ENCODE measurements at places on chromosomes 5 and 9.

DNA sequence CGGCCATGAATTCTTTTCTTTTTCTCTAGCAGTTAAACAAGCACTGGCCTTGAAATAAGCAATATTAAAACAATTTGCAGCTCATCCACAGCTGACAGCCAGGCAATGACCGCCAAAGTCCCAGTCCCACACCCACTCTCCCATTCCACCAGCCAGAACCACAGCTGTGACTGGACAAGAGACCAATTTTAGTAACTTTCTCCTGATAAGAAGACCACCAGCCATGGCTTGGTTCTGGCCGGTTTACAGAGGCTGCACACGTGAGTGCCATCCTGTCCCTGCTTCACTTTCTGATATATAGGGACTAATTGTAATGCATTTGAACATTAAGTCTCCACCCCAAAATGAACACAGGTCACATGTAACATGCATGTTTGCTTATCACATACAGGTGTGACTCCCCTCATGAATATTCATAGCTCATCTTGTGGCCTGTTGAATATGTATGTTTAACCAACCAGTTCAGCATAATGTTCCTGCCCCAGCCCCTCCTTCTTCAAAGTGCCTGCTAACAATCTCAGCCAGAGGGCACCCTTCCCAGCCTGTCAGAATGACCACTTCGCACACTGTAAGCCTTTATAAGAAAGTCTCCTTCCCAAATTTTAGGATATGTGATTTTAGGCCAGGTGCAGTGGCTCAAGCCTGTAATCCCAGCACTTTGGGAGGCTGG lies 23.9 kb upstream of the FANCC start:
- no peak for DNase-seq

GRCh38 chr9:131465401-131465800 lies 37.3 kb upstream of the POMT1 start:
- DNase-seq: no peak

DNA sequence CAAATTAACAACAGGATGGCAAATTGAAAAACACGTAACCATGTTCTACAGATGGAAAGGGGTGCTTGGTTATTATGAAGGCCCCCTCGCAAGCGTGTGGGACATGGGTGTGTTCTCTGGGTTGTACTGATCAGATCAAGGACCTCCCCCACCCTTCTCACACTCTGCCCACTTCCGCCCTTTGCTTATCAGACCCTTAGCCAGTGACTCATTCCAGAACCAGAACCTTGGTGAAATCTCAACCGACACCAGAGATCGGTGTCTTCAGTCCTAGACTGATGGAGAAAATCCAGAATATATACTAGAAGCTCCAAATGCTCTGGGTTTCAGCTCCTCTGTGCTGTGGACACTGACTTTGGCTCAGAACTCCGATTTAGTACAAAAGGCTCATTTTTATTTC lies 64.9 kb downstream of the PTTG1 start:
- no peak for DNase-seq

- no peak for DNase-seq
Measured at GRCh38 chr5:128850049-128850448, 115.2 kb upstream of the SLC27A6 start.

- no peak for DNase-seq
Measured at GRCh38 chr5:91074615-91075014, 308.5 kb downstream of the ARRDC3 start.

GRCh38 chr9:134490446-134490845 lies 151.2 kb upstream of the COL5A1 start:
- DNase-seq: no peak

DNA sequence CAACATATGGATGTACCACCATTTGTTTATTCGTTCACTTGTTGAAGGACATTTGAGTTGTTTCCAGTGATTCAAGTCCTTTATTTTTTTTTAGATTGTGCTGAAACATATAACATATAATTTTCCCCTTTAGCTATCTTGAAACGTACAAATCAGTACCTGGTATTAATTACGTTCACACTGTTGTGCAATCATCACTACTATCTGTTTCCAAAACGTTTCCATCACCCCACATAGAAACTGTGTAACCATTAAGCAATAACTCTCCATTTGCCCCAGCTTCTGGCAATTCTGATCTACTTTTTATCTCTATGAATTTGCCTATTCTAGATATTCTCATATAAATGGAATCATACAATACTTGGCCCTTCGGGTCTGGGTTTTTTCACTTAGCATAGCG lies 116.0 kb downstream of the FGF1 start:
- no peak for DNase-seq

GRCh38 chr5:142834504-142834903 lies 64.3 kb downstream of the ARHGAP26 start:
- DNase-seq: no peak

- DNase-seq: peak; percentile 13
Measured at GRCh38 chr9:103397868-103398600, 402.9 kb downstream of the CYLC2 start.

DNA sequence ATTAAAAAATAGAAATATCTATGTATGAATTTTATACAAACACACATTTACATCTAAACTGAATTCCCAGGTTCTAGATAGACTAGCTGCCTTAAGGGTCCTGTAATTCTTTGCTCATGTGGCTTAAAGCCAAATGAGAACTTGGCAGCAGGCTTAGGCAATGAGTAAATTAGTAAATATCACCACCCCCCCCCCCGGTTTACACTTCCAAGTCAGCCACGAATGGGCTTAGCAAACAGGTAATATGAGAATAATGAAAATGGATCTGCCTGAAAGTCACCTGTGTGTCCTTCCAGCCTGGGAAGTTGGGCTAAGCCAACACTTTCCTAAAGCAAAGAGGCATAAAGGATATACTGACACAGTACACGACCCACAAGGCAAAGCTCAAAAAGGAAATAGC lies 108.6 kb downstream of the KLHL3 start:
- DNase-seq: no peak

DNA sequence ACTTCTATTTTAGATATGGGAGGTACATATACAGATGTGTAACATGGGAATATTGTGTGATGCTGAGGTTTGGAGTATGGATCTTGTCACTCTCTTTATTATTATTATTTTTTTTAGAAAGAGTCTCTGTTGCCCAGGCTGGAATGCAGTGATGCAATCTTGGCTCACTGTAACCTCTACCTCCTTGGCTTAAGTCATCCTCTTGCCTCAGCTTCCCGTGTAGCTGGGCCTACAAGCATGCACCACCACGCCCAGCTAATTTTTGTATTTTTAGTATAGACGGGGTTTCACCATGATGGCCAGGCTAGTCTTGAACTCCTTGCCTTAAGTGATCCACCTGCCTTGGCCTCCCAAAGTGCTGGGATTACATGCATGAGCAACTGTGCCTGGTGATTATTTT lies 138.4 kb upstream of the SLC28A3 start:
- DNase-seq: no peak

DNA sequence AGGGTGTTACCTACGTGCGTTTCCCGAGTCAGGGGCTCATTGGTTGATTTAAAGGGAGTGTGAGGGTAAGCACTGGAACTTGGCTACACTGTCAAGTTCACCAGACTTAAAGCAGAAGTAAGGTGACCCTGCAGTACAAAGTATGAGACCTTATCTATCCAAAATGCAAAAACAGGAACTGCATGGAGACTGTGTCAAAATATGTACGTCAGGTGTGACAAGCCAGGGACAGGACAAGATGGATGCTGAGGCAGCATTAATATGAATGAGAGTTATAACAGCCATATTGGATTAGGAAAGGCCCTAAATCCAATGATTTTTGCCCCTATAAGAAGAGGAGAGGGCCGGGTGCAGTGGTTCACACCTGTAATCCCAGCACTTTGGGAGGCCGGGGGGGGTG lies 15.4 kb upstream of the SUSD3 start:
- no peak for DNase-seq

DNA sequence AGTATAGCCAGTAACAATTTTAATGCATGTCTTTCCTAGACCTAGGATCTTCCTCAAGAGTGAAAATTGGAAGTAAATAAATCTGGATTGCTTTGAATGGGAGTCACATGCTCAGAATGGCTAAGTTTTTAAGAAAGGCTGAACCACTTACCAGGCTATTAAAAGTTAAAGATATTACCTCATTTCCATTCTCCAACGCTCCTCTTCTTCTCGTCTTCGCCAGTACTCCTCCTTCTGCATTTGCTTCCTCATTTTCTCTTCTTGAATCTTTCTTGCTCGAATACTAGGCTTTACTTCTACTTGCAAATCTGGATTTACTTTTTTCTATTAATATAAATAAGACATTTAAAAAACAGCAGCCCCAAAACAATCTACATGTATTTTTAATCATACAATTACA lies 49.6 kb downstream of the ZFR start:
- DNase-seq: peak; percentile 52

DNA sequence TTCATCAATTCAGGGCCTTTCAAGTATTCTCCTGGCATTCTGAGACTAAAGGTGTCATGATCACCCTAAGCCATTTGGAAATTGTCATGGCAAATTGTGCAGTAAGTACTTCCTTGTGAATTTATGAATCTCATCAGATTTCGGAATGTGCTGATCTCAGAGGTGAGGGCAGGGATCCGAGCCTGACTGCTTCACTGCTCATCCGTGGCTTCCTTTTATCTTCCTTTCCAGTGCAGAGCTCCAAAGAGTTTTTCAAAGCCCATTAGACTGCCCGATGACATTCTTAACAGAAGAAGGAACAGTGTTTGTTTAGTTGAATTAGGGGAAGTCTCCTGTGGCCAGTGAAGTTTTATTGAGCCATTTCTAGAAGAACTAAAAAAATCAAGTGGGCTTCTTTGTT lies 182.8 kb upstream of the GDNF start:
- DNase-seq: no peak

GRCh38 chr5:43802119-43802518 lies 199.1 kb downstream of the NNT start:
- no peak for DNase-seq

GRCh38 chr5:132298298-132299212 lies 4.4 kb downstream of the SLC22A4 start:
- peak; percentile 55 for DNase-seq

GRCh38 chr9:76539180-76539579 lies 80.2 kb downstream of the GCNT1 start:
- no peak for DNase-seq

DNA sequence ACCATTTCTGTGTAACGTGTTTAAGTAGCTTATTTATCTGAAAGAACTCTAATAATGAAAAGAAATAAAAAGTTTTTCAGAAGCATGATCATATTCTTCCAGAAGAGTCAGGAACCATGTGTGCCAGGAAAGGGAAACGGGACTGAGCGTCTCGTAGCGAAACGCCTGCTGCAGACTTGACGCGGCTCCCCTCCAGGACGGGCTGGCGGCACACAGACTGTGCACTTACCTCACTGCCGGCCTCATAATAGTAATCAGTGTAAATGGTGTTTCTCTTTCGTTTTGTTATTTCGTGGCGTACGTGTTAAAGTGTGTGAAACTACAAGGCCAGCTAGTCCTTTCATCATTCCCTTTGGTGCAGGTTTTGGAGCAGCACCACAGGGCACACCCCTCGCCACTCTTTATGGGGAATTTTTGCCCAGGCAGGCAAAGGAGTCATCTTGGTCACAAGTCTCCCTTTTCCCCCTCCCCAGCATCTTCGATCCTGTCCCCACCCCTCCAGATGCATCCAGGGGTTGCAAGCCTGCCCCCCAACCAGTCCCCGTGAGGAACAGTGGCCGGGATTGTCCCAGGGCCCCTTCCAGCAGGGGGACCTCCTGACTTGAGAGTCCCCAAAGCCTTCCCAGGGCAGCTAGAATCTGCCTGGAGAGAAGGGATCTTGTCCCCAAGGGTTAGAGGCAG lies 233.1 kb downstream of the FANCC start:
- no peak for DNase-seq

DNA sequence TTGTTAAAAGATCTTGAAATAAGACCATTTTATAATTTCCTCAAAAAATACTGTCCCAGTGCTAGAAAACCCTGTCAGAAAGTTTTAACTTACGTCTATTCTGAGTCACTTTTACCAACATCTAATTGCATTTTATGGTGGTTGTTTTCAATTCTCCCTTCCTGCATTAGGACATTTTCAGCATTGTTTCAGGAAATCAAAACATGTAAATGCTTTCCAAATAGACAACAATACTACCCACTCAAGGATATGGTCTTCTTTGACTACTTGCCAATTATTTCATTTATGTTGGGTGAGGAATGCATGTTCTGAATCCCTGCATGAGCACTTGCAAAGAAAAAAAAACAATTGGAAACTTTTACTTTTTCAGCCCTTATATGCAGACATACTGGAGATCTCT lies 284.6 kb upstream of the PDE4D start:
- DNase-seq: peak; percentile 10

DNA sequence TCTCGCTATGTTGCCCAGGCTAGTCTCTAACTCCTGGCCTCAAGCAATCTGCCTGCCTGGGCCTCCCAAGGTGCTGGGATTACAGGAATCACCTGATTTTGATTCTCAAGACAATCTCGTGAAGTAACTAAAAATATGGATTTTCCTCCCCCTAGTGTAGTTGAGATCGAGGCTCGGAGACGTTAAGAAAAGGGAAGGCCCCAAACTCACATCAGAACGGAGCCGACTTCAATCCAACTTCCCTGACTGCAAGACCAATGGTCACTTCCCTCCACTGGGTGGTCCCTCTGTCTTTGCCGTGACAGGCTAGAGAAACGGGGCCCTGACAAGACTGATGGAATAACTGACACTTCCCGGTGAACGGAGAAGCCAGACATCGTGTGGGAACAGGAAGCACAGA lies 28.3 kb downstream of the BARHL1 start:
- no peak for DNase-seq

DNA sequence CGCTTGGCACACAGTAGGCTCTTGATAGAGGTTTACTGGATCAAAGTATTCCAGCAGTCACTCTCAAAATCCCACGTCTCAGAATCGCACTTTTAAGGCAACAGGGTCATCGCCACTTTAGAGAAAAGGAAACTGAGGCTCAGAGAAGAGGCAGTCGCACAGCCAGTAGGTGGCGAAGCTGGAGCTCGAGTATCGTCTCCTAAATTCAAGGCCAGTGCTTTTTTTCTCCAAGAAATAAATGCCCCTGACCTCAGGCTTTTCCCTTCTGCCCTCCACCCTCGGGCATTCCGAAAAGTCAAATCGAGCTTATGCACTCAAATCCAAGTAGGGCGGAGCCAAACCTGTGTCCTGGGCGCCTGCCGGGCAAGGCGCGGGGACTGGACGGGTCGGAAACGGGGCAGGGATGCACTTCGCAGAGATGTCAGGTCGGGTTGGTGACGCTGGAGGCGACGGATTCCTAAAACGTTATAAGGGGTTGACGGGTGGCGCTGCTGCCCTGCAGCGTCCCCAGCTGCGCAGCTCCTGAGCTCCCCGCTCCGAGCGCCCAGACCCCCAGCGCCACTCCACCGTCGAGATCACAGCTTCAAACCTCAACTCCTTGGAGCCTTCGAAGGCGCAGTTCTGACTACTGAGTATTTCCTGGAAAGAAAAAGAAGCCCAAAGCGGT lies 4.7 kb upstream of the FOXB2 start:
- DNase-seq: no peak

DNA sequence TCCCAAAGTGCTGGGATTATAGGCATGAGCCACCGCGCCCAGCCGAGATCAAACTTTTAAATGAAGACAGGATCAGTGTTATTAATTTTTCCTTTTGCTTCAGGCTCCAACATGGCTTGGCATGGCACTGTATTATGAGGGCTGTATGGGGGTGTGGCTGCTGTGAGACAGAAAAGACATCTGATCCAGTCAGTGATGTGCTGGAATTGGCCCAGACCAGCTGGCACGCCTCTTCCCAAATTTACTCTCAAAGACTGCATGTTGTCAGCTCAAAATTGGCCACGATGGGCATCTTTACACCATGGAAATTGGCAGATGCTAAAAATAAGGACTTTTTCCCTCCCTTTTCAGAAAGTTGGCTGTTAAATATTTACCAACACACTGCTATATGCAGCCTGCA lies 12.1 kb upstream of the COL27A1 start:
- no peak for DNase-seq
